Temporal lobe (tissue), 4 donors: ENCODE measurements at places on chromosomes 6 and 20. TPM values are rescaled to one million over a fixed set of nuclear protein-coding genes. Genes with fewer than 3 reads are reported as not detected.

The HCRTR2 gene
- total RNA-seq: 13.3 TPM

The ZNF334 gene
- 17.5 TPM for total RNA-seq

The LINC00237 gene
- total RNA-seq: 2.7 TPM

The DEFB124 gene
- total RNA-seq: not detected

The SRSF12 gene
- total RNA-seq: 27.5 TPM

The STX7 gene
- 52.4 TPM for total RNA-seq

The SLC35D3 gene
- total RNA-seq: 0.25 TPM

The MAS1L gene
- not detected for total RNA-seq

The NKX2-2 gene
- 0.98 TPM for total RNA-seq

The RCAN2 gene
- 10.8 TPM for total RNA-seq

The SCAND1 gene
- total RNA-seq: 14.8 TPM
